Omental fat pad (tissue), 4 donors: ENCODE measurements at places on chromosomes 6 and 20. TPM values are rescaled to one million over a fixed set of nuclear protein-coding genes. Genes with fewer than 3 reads are reported as not detected.

DNA sequence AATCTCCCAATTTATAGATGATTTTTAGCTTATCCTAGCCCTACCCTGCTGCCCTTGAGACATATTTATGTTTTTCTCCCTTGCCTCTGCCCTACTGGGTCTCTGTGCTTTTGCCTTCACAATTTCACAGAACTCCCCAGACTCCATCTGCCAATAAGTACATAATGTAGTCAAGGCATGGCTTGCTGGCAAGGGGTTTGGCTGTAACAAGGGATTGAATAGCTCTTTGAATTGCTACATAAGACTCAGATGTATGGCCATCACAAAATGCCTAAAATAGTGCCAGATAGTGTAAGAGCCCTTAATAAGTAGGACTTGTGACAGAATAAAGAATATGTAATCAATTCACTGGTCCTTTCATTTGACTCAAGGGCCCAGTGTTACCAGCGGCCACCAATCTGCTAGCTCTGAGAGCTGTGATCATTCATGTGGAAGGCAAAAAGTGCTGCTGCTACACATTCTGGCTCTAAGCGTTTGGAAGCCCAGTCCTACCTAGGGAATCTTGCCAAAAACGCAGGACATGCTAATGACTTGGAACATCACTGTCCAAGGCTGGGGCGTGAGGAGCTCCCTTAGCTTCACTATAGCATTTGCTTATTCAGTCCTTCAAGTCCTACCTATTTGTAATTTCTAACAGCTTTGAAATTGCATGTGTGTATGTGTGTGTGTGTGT lies 20.5 kb downstream of the CLVS2 start:
- no peak for DNase-seq

DNA sequence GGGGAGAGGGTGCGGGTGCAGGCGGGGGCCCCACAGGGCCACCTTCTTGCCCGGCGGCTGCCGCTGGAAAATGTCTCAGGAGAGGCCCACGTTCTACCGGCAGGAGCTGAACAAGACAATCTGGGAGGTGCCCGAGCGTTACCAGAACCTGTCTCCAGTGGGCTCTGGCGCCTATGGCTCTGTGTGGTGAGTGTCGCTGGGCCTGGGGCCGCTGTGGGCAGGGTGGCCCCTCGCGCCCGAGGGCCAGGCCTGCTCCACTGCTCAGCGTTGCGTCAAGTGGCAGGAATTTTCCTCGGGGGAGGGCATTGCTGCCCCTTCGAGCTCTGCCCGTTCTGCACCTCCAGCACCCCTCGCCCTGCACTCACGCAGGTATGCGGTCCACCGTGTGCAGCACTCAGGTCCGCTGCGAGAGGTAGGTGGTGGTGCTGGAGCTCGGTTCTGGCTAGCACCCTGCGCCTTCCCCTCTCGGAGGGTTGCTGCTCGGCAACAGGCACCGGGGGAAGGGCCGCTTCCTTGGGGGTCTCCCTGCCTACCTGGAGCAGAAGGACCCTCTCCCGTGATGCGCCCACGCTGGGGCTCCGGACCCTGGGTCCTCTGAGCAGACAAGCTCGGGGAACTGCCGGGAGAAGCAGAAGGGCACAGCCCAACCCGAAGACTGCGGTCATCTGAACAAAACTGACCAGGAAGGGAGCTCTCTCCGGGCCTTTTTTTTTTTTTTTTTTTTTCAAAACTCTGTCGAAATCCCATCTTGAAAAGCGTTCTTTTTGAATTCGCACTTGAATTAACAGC lies 674 bp downstream of the MAPK14 start:
- DNase-seq = no peak

- no peak for DNase-seq
Measured at GRCh38 chr20:16313917-16314316, 259.3 kb downstream of the KIF16B start.

Gene POM121L2
- total RNA-seq = not detected

DNA sequence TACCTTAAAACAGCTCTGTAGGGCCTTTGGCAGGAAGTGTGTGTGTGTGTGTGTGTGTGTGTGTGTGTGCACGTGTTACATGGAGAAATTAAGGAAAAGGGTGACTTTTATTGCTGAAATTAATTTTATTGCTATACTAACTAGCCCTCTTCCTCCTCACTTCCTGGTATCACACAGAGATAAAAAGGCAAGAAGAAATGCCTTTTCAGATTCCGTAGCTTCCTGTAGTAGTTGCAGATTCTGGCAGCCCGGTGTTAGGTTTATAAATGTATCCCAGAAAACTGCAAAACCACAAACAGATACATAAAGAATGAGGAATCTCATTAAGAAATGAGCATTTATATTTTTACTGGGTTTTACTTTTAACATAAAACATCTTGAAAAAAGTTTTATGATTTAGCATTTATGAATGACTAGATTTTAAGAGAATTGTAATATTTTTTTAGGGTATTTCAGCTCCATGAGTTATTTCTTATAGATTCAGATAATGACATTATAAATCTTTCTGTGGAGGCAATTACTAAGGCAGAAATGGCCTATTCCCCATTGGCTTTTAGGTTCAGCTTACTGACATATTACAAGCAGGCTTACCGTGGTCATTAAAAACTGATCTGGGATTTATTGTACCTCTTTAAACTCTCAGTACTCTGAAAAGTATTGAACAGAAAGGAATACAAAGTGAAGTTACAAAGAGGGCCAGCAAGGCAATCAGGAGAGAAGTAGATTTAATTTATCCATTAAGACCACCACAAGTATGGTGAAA lies 249.1 kb upstream of the TSHZ2 start:
- no peak for DNase-seq

Gene TSBP1
- not detected for total RNA-seq

DNA sequence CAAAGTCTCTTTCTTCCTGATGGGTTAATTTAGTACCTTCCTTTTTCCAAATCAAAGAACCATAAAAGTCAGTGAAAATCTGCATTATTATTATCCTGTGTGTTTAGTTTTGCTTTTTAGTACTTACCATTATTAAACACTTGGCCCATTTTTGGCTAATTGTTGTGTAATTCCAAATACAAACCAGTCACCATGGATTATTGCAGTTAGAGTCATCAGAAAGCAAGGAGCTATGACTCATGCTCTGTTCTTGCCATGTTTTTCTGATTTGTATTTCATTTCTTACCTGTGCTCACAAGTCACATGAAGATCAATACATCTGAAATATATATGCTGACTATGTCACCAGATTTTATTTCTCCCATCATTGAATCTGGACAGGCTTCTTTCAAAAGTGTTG lies 31.3 kb downstream of the SLC22A3 start:
- DNase-seq = no peak

GRCh38 chr6:16391451-16391912 lies 153.1 kb downstream of the GMPR start:
- no peak for DNase-seq

GRCh38 chr20:16287776-16288175 lies 285.5 kb downstream of the KIF16B start:
- DNase-seq = no peak

GRCh38 chr6:29976588-29977424 lies 34.5 kb downstream of the HLA-A start:
- DNase-seq = peak; percentile 73

Gene HMGN3
- 65.1 TPM for total RNA-seq

Gene MYT1
- not detected for total RNA-seq

DNA sequence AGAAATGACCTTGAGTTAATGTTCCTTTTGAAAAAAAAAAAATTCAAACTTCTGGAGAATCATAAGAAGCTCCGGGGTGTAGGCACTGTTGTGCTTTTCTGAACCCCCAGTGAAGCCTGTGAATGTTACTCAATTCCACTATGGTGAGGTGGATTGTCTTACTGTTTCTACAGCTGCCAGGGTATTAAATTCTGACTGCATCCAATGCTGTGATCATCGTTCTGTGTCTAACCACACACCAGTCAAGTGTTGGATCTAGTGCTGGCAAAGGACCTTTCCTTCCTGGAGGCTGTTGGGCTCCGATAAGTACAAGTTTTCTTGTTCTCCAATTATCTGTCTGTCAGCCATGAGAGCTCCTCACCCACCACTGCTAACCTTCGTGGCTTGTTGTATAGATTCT lies 162.0 kb upstream of the EPHA7 start:
- no peak for DNase-seq

DNA sequence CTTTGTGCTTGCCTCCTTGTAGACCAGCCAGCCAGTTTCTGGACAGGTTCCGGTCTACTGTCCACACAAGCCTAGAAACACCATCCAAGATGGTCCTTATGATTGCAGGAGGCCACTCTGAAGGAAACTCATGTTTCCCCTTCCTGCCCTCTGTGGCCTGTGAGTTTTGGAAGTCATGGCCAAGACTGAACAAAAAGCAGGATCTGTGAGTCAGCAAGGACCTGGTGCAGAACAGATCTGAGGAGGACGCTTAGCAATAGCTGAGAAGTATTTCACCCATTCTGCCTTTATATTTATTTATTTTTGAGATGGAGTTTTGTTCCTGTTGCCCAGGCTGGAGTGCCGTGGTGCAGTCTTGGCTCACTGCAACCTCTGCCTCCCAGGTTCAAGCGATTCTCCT lies 134.6 kb upstream of the EEF1E1 start:
- DNase-seq = no peak

DNA sequence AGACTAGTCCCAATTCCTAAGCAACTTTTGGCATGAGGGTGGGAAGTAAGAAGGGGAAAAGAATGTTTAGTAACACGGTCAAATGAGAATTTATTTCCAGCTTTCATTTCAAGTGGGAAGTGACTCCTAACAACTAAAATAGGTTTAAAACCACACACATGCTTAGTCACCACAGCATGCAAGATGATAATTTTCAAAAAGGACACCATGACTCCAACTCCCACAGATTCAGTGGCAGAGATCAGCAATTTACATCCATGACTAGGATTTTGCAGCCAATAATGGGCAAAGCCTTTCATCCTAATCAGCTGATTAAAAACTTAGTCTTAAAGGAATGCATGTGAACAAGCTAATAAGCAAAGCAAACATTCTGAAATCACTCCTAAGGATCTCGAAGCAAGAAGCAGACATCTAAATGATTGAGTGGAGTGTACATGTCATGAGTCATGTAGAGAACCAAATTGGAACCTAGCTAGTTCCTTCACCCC lies 48.1 kb upstream of the GCLC start:
- DNase-seq = no peak

Gene POU5F1
- total RNA-seq = not detected

DNA sequence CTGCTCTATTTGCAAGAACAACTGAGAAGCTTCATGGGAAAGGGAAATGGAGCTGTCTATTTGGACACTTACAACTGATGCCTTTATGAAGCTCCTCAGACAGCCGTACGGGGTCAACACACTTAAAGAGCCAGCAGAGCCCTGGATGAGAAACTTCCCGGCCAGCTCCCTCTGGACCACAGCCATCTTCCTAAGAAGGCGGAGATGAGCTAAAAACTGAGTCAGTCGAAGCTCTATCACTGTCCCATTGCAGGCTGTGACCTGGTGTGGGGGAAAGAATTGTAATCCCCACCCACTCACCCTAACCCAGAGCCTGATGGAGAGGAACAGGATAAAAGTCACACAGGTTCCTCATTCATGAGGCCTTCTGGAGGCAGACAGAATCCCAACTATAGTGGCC lies 360.4 kb upstream of the JARID2 start:
- no peak for DNase-seq

DNA sequence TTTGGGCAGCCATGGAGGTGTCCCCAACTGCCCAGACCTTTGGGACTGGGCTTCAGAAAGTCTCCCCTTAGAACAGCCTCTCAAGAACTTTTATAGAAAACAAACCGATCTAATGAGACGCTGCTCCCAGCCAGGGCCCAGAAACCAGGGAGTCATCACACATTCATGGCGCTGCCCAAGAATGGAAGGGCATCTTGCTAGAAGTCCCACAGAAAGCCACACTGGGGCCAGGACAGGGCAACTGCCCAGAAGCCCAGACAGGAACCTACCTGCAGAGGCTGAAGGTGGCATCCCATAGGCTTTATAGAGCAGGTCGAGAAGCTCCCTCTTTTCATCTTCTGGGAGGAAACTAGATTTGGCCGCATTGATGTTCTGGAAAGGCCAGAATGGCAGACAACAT lies 31.5 kb downstream of the ADA start:
- DNase-seq = no peak

DNA sequence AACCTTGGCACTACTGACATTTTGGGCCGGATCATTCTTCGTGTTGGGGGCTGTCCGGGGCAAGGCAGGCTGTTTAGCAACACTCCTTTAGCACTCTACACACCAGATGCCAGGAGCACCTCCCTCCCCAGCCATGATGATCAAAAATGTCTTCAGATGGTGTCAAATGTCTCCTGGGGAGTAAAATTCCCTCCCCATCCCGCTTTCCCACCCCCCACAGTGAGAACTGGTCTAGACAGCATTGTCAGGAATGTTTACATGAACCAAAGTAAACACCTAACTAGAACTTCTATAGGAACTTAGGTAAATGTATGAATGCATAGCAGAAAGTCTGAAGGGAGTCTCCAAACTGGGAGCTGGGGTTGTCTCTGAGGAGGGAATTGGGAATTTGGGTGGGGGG lies 70.0 kb upstream of the TOP1 start:
- no peak for DNase-seq

Gene GSTA3
- total RNA-seq = not detected

DNA sequence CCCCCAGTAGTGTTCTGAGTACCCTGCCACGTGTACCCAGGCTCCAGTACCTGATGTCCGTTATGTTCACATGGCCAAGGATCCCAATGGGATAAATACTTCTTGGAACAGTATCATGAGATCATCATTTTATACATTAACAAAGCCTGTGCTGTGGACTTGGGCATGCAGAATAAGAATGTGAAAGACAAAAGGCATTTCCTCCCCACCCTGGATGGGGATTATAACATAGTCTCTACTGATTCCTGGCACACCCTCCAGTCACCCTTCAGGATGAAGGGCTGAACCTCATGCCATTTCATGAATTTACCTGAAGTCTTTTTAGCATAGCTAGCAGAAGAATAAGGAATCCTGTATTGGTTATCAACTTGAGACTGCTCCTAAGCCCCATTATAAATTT lies 2.8 kb downstream of the TNFRSF21 start:
- no peak for DNase-seq

Gene RNGTT
- 16.9 TPM for total RNA-seq

DNA sequence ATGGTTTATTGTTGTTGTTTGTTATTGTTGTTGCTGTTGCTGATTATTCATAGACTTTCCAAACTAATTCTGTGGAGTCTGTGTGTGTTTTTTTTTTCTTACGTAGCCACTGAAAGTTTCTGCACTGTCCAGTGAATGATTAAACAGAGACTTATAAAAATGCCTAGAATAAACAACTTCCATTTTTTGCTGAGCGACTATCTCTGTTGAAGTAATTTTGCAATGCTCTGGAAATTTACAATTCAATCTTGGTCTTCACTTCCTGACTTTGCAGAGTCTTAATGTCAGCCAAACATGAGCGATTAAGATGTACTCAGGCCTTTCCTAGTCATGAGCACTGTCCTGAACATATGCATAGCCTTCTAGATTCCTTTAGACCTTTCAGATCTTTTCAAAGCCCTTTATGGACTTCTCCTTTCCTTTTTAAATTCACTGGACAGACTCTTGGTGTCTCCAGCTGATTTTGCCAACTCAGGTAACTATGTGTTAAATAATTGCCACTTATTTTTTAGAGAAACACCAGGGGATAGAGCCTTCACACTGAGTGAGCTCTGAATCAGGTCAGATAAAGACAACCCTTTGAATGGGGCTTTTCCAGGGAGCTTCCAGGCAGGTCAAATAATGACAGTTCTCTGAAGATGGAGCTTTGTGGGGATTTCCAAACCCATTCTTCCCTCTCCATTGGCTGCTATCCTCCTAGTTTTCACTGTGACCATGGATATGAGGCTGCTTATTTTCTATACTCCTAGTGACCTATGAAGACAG lies 622.8 kb upstream of the EPHA7 start:
- no peak for DNase-seq

Gene LRRC1
- 13.0 TPM for total RNA-seq

Gene RUNX2
- 2.4 TPM for total RNA-seq

Gene EYA4
- total RNA-seq = 1.2 TPM
